ENCODE measurements at places on chromosomes 1 and 21. TPM values are rescaled to one million over a fixed set of nuclear protein-coding genes. Genes with fewer than 3 reads are reported as not detected.

The TRIM63 gene
- not detected for total RNA-seq

DNA sequence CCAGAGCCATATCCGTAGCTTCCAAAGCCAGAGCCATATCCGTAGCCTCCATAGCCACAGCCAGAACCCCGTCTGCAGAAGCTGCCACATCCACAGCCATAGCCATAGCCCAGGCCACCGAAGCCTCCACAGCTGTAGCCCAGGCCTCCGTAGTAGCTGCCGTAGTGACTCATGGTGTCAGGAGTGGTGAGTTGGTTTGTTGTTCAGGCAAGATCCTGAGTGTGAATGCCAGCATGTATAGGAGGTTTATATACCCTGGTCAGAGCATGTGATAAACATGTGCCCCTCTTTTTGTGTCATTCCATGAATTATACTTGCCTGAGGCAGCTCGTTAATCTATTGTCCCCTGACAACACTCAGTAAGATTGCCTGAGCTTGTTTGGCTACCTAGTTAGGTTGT is at the start of gene KRTAP19-1:
Gene KRTAP19-1 (minus strand): TSS at position 223 of the 400 bp plus-strand sequence. CDS start 50 bp downstream, at position 173.
- DNase-seq, result no peak

DNA sequence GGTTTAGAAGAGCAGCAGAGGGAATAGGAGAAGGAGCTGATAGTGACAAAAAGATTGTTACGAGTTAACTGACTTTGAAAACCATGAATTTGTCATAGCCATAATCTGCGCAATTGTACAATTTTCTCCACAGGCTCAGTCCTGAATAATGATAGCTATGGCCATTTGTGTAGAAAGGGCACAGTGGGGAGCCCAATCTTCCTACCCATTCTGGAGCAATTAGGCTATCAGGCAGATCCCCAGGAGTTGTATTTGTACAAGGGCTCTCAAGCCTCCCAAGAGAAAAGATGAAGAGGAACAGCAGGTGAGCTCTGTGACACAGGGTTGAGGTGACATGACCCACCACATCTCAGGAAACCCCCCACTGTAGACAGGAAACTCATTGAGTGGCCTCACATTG is 42.1 kb upstream of the SAMD13 start:
- no peak for DNase-seq

DNA sequence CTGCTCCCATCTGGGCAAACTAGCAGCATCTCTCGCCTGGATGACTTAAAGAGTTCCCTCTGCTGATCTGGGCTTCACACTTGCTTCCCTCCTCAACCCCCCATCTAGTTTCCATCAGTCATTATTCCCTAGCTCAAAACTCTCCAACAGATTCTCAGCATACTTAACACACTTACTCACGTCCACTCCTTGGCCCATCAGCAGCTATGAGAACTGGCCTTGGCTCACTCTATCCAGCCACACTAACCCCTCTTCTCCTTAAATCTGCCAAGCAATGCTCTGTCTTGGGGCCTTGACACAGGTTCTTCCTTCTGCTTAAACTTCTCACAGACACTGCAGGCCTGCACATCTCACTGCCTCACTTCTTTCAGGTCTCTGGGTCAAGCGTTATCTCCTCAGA is 41.6 kb downstream of the GNG12 start:
- DNase-seq, result no peak

GRCh38 chr21:41907496-41908258 is 28.5 kb upstream of the PRDM15 start:
- DNase-seq, result no peak

Measured in HepG2 (cell line).